ENCODE measurements at places on chromosomes 5 and 9.

- DNase-seq, result no peak
Observed at GRCh38 chr5:176365351-176366231, at the start of gene ARL10. TSS of gene ARL10 (plus strand) at chr5:176365487. CDS start at chr5:176365564, 77 bp downstream.

DNA sequence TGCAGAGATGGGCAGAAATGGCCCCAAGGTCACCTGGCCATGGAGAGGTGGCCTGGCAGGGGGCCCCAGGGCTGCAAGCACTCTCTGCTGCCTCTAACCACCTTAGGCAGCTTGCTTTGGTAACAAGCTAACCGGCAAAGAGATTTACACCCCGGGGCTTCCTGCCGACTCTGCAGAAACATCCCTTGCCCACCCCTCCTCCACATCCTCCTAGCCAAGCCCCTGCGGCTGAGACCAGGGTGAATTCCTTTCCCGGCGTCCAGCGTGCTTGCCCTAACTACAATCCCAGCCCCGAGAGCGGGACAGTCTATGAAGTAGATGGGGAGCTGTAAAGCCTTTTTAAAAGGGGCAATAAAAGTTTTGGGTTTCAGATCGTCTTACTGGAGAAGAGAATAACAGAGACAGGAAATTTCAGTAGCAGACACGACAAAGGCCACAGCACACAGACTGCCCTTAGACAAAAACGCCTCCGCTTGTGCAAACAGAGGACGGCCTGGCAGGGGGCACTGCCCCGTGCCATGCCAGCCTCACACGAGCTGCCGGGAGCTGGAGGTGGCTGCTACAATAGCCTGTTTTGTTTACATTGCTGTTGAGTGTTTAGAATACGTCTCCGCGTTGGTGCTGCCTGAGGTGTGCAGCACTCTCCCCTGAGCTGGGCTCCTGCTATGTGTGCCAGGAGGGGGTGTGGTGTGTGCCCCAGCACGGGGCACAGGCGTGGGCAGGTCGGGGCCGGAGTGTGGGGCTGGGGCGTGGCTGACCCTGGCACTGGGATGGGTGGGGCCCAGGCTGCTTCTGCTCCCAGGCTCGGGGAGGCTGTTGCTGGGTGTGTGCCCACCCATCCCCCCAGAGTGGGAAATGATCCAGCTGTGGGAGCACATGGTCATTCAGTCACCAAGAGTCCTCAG is 15.3 kb downstream of the MYMK start:
- no peak for DNase-seq

DNA sequence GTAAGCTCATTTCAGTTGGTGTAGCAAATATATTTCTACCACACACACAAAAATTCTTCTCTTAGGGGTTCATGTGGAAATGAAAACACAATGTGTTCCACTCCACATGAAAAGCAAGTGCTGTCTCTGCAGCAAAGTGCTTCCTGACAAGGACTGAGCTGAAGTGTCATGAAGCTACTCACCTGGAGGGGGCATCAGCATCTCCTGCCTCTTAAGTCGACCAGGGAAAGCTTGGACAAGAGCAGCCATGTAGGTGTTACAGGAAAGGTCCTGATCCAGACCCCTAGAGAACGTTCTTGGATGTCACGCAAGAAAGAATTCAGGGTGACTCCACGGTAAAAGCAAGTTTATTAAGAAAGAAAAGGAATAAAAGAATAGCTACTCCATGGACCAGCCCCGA is 62.8 kb downstream of the SV2C start:
- DNase-seq, result no peak

- DNase-seq, result no peak
Observed at GRCh38 chr5:160169326-160169725, 50.1 kb upstream of the PWWP2A start.

DNA sequence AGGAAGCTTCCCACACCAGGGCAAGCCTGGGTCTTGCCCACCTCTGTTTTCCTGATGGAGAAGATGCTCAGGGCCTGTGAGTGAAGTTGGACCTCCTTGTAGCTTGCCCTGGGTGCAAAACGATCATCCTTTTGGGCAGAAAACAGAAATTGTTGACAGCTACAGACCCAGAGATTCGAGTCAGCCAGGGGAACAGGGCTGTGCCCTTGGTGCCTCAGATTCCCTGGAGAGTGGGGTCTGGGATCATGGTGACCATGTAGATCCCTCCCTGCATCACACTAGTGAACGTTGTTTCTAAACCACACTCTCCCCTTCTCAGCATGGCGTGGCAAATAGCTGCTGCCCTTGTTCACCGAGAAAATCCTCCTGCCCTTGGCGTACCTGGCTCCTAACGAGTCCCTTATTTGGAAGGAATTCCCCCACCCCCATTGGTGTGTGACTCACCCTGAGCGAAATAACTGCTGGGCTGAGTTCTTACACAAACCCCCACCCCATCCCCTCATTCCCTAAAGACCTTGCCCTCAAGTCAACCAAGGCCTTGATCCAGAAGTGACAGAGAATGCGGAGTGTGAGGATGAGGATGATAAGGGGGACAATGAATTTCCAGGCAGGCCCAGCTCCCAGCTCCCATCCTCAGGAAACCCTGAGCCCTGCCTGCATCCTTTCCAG is 1.1 kb upstream of the DCANP1 start:
- DNase-seq, result no peak

GRCh38 chr5:81167544-81167943 is 65.6 kb upstream of the CKMT2 start:
- no peak for DNase-seq

DNA sequence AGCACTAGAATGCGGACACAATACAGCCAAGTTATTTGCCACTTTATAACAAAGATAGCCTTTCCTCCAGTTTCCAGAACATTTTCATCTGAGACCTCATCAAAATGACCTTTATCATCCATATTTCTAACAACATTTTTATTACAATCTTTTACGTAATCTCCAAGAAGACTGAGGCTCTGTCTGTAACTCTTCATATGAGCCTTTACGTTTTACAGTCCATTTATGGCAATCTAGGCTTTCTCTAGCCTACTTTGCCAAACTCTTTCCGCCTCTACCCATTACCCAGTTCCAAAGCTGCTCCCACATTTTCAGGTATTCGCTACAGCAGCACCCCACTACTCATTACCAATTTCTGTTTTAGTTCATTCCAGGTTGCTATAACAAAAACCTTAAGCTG is 8.2 kb upstream of the SEMA5A start:
- no peak for DNase-seq

- no peak for DNase-seq
Observed at GRCh38 chr9:96108691-96109380, 193.1 kb downstream of the HSD17B3 start.

GRCh38 chr9:128280084-128280622 is 4.1 kb downstream of the SWI5 start:
- DNase-seq, result no peak

DNA sequence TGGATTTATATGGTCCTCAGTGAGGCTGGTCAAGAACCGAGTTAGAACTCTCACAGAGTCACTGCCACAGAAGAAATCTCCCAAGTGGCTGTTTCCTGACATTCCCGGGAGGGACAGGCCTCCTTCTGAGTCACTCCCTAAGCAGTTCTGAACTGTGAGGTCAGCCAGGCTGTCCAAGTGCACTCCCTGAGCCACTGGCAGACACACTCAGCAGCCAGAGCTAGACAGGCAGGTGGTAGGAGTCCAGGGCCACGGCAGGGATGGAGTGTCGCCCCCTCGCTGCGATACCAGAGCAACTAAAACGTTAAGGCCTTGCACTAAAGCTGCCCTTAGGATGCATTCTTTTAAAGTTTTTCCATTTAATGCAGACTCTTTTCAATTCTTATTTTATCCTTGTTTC is 3.4 kb downstream of the IL4 start:
- no peak for DNase-seq

Measured in D721Med (cell line).